ENCODE measurements at places on chromosomes 11 and 22.

GRCh38 chr22:44712962-44713361 lies 11.0 kb downstream of the PRR5 start:
- no peak for DNase-seq

- DNase-seq, result no peak
Observed at GRCh38 chr22:32815943-32816342, 14.4 kb downstream of the TIMP3 start.

DNA sequence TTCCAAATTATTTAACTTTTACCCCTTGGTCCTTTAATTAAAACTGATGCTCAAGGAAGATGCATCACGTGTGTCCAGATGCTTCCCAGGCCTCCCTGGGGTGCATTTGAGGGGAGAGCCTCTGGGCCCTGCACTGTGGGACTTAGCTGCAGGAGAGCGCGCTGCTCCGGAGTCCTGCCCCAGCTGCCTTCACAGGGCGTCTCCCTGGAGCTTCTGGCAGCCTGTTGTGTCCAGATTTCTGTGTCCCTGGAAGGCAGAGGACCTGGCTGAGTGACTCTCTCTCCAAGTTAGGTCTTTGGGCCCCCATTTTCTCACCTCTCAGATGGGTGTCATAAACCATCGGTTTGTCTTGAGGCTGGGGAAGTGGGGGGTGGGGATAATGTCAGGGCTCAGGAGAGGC lies 3.0 kb downstream of the ARHGAP8 start:
- no peak for DNase-seq

GRCh38 chr22:36461665-36462649 lies 19.5 kb downstream of the TXN2 start:
- DNase-seq, result no peak

- no peak for DNase-seq
Observed at GRCh38 chr11:29452146-29452545, 564.7 kb downstream of the KCNA4 start.

DNA sequence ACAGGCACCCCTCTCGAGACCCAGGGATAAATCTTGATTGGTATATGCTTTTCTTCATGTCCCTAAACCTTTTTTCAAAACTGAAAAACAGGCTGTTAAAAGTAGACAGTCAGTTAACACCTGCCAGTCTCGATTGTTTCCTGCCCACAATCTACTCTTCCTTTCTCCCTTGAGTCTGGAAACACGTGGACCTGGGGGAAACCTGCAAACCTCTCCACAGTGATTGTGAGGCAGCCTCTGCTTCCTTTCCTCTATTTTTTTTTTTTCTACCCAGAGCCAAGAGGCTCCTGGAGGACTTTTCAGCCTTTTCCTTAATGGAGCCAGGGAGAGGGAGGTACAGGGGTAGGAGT lies 69.4 kb upstream of the CLMP start:
- DNase-seq, result no peak

DNA sequence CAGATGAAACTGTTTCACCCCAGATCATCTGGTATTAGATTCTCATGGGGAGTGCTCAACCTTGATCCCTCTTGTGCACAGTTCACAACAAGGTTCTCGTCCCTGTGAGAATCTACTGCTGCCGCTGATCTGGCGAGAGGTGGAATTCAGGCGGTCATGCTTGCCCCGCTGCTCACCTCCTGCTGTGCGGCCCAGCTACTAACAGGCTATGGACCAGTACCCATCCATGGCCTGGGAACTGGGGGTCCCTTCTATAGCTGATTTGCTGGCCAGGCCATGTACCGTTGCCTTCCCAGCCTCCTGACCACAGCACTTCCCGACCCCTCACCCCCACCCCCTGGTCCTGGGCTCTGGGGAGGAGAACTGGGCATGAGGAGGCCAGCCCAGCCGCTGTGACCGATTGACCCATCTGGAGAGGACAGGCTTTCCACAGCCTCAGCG lies 2.6 kb downstream of the PHLDA2 start:
- DNase-seq, result no peak

GRCh38 chr22:38412435-38413084 lies 42.4 kb downstream of the KCNJ4 start:
- peak; percentile 51 for DNase-seq

DNA sequence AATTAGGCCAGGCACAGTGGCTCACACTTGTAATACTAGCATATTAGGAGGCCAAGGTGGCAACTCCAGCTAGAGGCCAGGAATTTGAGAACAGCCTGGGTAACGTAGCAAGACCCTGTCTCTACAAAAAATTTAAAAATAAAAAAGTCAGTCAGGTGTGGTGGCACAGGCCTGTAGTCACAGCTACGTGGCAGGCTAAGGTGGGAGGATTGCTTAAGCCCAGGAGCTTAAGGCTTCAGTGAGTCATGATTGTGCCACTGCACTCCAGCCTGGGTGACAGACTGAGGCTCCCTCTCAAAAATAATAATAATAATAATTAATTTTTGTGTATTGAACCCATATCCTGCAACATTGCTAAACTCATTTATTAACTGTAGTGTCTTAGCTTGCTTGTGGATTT lies 15.3 kb upstream of the TRIM29 start:
- no peak for DNase-seq

GRCh38 chr11:65952052-65952521 lies 6.8 kb downstream of the TSGA10IP start:
- DNase-seq, result no peak

- DNase-seq, result no peak
Observed at GRCh38 chr22:50545522-50546325, at the start of gene KLHDC7B. KLHDC7B (plus strand) TSS chr22:50545899; CDS start chr22:50546244, 345 bp downstream.

DNA sequence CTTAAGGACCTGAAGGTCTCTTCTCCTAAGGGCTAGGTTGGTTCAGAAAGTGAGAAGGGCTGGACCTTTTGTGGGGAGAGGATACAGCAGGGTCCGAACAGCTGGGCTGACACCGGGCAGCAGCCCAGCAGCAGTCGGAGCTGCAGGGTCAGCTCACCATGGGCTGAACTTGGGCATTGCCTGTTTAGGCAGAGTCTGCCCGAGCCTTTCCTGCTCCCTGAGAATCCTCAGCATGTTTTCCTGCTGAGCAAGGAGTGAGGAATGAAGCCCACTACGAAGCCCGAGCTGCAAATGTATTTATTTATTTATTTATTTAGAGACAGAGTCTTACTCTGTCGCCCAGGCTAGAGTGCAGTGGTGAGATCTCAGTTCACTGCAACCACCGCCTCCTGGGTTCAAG lies 83.9 kb downstream of the PTPRJ start:
- no peak for DNase-seq

- DNase-seq, result no peak
Observed at GRCh38 chr22:48651036-48651890, 1176.4 kb downstream of the BRD1 start.

GRCh38 chr22:23375031-23375827 lies 194.9 kb downstream of the BCR start:
- no peak for DNase-seq

- no peak for DNase-seq
Observed at GRCh38 chr11:5701055-5701577, 11.5 kb downstream of the TRIM22 start.

DNA sequence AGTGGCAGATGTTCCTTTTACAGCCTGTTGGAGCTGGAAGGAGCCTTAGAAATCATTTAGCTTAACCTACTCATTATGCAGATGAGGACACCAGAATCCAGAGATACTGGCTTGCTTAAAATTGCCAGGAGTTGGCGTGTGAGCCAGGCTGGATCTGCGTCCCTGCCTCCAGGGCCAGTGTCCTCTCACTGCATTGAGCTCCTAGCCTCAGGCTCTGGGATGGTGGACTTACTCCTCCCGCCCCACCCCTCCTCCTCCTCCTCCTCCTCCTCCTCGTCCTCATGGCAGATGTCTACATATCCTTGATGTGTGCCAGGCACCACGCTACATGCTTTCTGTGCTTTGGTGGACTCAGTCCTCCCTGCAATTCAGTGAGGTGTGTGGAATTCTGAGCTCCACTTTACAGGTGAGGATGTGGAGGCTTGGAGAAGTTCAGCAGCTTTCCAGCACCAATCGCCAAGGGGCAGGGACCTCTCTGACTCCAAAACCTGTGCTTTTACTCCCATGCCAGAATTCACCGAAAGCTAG lies 24.1 kb downstream of the ADAMTS15 start:
- no peak for DNase-seq

DNA sequence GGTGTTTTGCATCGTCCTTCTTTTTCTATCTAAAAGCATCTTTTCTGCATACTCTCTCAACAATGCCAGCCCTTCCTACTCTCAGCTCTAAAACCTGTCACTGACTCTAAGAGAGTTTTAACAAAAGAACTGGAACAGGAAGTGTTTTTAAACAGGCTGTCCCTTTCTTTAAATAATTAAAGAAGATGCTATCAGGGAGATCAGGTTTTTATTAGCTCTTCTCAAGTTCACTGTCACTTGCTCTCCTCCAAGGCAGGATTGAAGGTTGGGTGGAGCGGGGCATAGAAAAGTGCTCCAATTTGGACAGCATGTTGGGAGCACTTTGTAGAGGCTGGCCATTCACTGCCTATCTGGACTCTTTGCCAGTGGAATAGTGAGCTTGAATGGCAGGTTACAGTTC lies 56.4 kb upstream of the BARX2 start:
- no peak for DNase-seq

DNA sequence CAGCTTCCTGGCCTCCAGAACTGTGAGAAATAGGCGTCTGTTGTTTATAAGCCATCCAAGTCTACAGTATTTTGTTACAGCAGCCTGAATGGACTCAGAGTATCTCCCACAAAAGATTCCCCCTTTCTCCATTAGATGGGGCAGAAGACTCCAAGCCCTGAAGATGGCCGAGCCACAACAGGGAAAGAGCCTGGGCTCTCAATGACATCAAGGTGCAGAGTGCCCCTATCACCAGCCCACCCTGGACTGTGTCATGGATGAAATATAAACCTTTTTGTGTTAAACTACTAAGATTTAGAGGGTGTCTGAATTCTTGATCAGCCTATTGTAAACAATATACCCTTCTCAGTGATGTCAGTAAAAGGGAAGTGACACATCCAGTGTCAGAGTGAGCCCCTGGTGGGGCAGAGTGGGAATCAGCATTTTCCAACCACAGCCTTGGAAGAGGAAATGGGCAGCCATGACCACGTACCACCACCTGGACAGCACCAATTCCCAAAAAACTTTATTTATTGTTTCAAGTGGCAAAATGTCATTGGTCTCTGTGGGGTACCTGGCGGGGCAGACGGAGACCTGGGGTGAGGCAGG lies 25.5 kb downstream of the TNKS1BP1 start:
- DNase-seq, result no peak

DNA sequence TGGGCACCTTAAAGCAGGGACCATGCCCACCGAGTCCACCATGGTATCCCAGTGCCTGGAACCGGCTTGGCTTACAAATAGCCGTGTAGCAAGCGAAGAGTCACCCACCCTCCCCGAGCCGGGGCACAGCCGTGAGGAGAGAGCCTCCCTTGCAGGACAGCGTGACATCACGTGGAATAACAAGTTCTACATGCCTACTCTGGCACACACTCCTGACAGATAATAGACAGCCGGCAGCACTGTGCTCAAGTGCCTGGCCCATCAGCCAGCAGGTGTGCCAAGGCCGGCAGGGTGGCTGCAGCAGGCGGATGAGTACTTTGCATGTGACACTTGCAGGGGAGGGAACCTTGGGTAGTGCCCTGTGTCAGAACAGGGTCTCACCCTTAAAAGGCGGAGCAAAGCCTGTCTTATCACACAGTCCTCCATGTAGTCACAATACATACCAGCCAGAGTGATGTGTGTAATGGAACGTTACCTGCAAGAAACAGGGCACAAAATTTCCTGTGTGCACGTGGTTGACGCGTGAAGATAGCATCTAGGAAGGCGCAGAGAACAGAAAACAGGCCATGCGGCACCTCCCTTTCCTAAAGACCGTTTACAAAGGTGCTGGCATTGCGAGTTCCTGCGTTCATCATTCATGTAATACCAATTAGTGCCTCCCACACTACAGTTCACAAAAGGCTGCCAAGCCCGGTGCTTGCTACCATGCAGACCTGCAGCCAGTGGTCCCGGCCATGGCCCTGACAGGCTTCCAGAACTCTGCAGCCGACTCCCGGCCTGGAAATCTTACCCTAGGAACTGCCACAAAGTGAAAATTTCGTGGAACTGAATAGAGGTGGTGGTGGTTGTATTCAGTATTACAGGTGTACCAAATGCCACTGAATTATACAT lies 16.4 kb downstream of the TOM1 start:
- DNase-seq, result no peak

GRCh38 chr22:44103735-44104480 lies 76.8 kb upstream of the PARVG start:
- DNase-seq, result no peak

- no peak for DNase-seq
Observed at GRCh38 chr11:21625982-21626381, 566.9 kb upstream of the ANO5 start.

DNA sequence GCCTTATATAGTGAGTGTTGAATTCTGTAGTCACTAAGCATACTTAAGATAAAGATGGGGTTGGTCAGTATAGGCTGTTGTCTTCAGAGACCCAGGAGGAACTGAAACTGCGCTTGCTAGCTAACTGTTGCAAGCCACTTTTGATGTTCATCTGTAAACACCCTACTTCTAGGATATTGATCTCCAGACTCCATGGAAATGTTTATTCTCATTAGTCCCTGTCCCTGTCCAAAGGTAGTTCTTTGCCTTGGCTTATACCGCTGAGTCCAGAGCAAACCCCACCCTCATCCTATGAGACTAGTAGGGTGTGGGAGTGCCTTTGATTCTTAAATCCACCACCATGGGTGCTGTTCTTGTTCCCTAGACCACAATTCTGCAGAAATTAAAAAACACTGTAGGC lies 36.4 kb downstream of the DEPDC5 start:
- no peak for DNase-seq

- peak; percentile 85 for DNase-seq
Observed at GRCh38 chr22:30265823-30266444, 717 bp downstream of the OSM start.

- DNase-seq, result no peak
Observed at GRCh38 chr11:8729067-8729466, 46.5 kb downstream of the RPL27A start.

DNA sequence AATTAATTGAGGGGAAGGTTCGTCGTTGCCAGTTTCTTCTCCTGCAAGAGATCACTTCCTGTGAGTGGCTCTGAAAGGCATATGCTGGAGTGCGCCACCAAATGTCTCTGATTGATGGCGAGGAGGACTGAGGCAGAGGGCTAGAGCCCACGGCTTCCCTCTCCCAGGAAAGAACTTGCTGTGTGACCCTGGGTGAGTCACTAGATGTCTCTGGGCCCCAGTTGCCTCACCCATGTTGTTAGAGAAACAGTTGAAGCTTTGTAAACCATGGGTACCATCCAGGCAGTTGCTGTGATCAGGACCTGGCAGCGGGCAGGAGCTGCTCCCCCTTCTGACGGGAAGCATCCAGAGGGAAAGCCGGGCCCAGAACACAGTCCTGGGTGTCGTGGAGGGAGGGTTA lies 3.2 kb downstream of the ABCG4 start:
- no peak for DNase-seq

DNA sequence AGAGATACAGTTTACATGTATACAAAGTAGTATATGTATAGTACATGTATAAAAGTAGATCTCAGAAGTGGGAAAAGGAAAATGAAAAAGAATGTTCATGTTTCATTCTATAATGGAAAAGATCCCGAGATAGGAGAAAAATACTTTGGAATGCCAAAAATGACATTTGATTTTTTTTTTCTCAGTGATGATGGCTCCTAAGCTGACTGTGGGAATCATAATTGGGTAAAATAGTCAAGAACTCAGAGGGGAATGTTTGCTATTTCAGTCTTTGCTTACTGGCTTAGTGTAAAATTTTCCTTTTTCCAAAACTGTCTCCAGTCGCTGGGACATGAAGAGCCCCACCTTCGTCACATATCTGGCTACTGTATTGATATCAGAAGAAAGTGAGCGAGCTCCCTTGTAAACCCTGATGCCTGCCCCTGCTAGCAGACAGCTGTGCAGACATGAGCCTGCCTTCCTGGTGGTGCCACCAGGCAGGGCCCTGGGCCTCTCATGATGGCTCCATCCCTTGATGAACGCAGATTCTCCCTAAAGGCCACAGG lies 944.6 kb downstream of the NTM start:
- DNase-seq, result no peak
